ENCODE measurements at places on chromosomes 5 and 9.

DNA sequence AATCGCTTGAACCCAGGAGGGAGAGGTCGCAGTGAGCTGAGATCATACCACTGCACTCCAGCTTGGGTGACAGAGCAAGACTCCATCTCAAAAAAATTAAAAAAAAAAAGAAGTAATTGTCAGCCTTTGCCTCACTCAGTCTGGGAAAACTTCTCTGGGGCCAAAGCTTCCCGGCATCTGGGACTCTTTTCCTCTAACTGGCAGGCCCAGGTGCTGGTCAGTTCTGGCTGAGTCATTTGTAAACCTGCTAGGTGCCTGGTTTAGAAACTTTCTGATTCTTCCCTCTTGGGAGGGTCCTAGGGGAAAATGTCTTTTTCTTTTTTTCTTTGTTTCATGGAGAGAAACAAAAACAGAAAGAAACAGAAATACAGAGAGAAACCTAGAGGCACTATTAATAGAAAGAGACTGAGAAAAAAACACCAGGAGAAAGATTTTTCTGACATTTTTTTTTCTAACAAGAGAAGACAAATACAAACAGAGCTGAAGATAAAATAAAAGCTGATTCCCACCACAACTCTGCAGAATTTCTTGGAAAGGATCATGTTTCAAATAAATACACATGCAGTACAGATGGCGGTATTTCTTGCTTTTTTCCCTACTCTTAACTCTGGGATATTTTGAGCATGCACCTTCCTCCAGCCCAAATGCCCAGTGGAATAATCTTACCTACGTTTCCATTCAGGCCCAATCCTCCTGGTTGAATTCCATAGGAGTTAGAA is 22.1 kb upstream of the UBAP2 start:
- no peak for DNase-seq

DNA sequence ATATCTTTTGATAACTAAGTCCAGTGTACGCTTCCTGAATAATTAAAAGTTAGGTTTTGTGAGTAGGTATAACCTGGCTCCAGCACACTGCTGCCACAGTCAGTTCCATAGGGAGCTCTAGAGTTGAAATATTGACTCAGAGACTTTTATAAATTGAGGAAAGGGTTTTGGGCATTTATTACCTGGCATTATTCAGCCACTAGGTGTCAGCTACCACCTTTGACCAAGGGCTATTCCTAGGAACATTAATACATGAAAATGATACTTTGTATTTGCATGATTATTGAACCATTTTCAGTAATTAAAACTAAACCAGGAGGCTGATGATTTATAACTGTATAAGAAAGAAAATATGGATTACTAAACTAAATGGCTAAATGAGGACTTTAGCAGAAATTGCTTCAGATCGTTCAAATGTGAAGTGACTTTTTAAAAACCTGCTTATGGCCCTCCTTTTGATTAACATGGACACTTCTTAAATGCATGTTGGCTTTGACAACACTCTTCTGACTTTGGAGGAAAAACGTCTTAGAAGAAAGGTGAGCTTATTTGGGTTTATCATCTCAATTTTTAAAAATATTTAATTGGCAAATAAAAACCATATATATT is 83.0 kb downstream of the SMC2 start:
- DNase-seq = no peak

- DNase-seq = no peak
These were observed 1.9 kb upstream of the NKD2 start for GRCh38 chr5:1006656-1007071.

DNA sequence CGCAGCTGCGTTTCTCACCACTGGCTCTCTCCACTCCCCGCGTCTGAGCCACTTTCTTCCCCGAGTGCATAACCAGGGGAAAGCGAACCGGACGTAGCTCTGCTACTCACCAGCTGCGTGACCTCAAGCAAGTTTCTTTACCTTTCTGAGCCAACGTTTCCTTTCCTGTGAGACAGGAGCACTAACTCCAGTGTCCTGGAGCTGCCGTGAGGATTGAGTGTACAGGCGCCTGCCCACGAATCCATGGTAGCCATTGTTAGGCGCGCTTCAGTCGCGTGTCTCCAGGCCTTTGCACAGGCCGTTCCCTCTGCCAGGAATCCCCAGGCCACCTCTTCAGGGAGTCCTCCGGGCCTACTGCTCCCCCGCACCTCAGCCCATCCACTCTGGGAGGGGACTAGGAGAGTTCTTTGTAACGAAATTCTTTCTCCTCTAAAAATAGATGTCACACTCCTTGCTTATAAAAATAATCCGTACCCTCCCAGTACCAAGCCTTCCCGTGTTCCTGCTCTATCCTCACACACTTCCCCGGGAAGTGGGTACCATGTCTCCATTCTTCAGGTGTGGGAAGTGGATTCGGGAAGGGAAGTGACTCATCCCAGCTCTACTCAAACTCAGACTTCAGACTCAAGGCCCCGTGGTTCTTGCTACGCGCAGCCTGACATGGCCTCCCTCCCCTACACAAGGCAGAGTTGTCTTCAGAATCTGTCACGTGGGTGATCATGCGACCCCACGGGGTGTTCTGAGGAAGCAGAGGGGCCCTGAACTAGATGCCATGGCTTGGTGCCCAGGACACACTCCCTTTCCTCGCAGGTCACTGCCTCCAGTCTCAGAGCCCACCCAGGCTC is 16.1 kb upstream of the CRB2 start:
- no peak for DNase-seq

DNA sequence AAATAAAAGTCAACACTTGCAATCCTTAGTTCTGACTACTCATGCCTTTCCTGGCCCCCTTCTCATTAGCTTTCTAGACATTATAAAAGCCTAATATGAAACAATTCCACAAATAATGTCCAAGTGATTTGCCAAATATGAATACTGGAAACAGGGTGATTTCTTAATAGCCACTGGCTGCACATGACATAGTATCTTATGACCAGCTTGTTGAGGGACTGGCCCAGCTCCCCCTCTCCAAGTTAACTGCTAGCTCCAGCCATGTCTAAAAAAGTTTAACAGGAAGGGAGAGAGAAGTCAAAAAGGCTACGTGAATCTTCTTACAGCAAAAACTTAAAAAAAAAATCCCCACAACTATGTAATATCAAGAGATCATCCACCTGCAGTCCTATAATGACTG is 1.5 kb downstream of the CERT1 start:
- DNase-seq = no peak

DNA sequence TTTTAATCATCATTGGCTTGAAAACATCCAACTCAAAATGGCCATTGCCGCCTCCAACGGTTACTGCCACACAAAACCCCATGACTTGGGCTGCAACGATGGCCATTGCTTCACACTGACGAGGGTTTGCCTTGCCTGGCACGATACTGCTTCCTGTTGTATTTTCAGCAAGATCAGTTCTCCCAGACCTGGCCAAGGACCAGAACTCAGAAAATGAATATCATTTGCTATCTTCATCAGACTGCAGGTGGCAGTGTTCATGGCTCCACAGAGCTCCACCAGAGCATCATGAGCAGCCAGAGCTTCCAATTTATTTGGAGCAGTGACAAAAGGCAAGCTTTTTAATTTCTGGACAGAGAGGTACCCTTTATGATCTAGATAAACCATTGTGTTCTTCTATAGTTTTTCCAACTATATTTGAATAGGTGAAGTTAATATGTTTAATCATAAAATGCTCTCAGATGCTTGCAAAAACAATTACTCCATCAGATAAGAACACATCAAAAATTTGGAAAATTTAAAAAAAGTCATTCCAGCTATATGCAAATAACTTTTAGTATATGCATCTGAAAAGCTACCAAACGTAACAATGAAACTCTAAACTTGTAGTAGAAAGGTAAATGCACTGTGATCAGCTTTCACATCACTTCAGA is 10.4 kb downstream of the AMACR start:
- DNase-seq = no peak

Data from NK-92 treated with Interleukin-12 subunit alpha and Interleukin-12 subunit beta, amount 100 ng/mL, for 24 hours (cell line).